ENCODE measurements at places on chromosomes 4 and X.

- no peak for DNase-seq
Measured at GRCh38 chr4:7322166-7322991, 112.4 kb downstream of the PSAPL1 start.

GRCh38 chr4:7763788-7764187 is 175.9 kb downstream of the AFAP1 start:
- DNase-seq = no peak

GRCh38 chr4:11495818-11496217 is 67.1 kb upstream of the HS3ST1 start:
- no peak for DNase-seq

GRCh38 chr4:151858356-151858755 is 97.5 kb upstream of the GATB start:
- DNase-seq = no peak

DNA sequence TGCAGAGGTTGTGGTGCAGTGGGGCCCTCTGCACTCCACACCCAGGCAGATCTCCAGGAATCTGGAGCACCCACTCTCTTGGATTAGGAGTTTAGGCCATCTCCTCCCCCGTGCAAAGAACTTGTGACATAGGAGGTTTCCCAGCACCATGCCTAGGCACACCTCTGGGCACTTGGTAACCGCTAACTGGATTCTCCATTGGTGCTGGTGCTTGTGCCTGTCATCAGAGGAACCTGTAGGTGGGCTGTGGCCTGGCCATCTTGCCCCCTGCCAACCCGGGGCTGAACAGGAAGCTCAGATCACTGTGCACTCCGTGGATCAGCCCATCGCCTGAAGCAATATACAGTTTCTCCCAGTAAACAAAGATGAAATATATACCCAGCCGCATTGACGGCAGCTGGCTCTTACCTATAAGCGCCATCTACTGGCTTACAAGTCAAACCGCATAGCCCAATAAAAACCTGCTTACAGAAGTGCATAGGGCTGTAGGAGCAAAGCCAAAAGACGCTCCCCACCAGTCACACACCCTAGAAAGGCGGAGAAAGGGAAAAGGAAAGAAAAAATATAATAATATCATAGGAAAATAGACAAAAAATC is 19.1 kb upstream of the TEX13B start:
- DNase-seq = no peak
